Cerebellar cortex (tissue), 1 donor: ENCODE measurements at places on chromosomes 1 and 21.

DNA sequence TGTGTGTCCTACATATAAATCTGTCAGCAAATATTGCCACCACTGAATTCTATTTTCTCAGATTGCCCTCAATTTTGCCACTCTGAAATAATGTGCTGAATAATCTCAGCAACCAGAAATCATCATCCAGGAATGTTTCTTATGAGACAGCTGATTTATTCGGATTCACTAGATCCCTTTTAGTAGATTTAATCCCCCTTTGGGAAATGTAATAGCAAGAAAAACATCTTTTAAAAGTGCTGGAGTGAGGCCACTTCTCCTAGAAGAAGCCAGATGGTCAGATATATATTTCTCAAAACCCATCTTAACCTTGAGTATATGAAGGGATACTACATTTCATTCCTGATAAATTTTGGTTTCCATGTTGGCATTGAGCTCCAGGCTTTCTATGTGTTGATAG lies 327.7 kb downstream of the SMYD3 start:
- no peak for DNase-seq

DNA sequence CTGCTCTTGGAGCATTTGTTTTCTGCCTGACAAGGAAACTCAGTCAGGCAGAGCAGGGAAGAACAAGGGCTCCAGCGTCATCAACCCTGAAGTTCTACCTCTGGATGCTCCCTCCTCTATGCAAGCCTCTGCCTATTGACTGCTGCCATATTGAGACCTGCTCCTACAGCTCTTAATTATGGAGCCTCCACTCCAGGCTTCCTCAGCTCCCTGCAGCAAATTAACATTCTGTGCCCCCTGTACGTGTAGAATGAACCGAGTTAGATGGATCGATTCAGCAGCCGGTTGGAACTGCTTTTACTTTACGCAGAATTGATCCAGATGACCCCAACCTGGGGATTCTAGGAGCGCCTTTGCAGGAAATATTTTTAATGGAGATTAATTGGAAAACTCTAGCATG lies 68.7 kb downstream of the KIRREL1 start:
- no peak for DNase-seq

GRCh38 chr1:46519209-46519608 lies 29.6 kb downstream of the DMBX1 start:
- no peak for DNase-seq

DNA sequence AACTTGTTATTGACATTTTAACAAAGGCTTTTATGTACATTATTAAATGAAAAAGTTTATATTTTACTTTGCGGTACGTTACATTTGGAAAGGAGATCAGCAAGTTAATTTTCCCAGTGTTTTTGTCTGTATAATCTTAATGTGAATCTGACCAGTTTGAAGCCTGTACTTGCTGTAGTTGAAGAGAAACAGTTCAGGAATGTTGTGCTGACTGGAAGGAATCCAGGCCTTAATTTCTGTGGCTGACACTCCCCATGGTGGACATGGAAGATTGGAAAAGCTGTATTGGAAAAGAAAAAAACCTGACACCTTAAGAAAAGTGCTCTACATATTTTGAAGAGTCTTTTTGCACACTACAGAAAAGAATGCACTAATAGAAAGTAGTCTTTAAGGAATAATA lies 15.5 kb downstream of the LEPR start:
- DNase-seq = no peak

GRCh38 chr1:217861658-217862057 lies 230.5 kb downstream of the SPATA17 start:
- DNase-seq = no peak

DNA sequence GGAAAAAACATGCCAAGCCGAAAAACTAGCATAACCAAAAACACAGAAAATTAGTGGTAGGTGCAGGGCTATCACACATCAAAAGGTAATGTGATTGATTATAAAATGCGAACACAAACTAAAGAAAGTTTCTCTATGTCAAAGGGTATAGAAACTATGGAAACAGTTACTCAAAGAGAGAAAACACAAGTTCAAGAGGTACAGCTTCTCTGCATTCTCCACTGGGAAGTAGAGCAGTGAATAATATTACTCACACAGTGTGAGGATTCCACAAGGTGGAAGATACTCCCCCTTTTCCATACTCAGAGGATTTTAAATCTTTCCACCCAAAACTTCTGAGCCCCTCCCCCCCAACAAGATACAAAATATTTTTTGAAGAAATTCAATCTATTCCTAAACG lies 18.6 kb downstream of the AKT3 start:
- no peak for DNase-seq

DNA sequence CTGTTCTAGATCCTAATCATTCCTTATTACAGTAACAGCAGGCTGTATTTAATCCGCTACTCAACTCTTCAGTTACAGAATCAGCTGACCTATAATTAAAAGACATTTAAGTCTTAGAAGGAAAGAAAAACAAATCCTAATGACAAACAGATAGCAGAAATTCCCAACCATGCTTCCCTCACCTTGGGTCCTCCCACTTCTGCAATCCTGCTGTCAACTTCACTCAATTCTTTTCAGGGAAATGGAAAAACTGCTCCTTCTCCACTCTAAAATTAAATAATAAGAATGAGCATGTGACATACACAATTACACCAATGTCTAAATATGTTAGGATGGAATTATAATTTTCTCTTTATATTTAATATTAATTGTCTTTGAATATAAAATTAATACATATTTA lies 182.6 kb upstream of the LYPLAL1 start:
- no peak for DNase-seq

- no peak for DNase-seq
These were observed 16.0 kb downstream of the DHRS3 start for GRCh38 chr1:12601700-12602658.

- DNase-seq = no peak
These were observed 72.7 kb upstream of the CNN3 start for GRCh38 chr1:94999456-95000131.

GRCh38 chr1:245583081-245583480 lies 428.3 kb downstream of the KIF26B start:
- no peak for DNase-seq
